GM12878 (cell line): ENCODE measurements at places on chromosomes 16 and 17. TPM values are rescaled to one million over a fixed set of nuclear protein-coding genes. Genes with fewer than 3 reads are reported as not detected.

DNA sequence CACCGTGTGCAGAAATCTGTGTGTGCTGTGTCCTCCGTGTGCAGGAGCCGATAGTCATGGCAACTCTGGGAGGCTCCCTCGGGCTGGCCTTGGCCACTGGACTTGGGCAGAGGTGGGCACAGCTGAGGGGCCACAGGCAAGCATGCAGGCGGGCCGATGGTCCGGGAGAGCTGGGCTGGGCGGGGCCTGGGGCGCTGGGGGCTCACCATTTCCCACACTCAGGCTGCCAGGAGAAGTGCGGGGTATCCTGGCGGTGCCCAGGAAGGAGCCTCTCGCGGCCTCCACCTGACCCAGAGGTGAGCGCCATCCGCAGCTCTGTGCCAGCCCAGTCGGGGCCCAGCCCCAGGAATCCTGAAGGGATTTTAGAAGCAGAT, 28.4 kb downstream of the BAHCC1 start:
- no peak for DNase-seq
- no peak overlapping the region for H3K4me3 ChIP-seq
- no peak overlapping the region for H3K27ac ChIP-seq
- H3K4me1 ChIP-seq: no peaks in the 10 kb centered on the region
- H3K36me3 ChIP-seq: no peaks in the 10 kb centered on the region
- H3K27me3 ChIP-seq: peaks cover 3% of the 10 kb centered on the region; the same call in 1 of the 2 replicates

DNA sequence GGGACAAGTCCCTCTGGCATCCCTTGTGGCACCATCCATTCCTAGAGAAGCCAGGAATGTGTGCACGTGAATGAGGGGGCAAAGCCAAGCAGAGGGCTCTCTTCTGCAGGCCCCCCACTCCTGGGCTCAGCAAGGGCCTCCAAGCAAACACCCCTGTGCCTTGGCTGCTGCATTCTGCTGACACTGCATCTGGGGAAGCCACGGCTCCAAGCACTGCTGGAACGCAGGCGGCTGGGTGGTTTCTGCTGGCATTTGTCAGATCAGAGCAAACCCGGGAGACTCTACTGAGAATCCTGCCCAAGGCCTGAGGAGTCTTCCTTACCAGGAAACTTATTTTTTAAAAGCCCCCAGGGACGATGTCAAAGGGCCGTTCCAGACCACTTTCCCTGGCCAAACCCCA, 23.3 kb downstream of the ATP6V0D1 start:
- H3K27ac ChIP-seq: no peak overlapping the region
- no peak for DNase-seq
- H3K36me3 ChIP-seq: peaks cover 9% of the 10 kb centered on the region; the same call in 1 of the 2 replicates
- H3K4me3 ChIP-seq: no peak overlapping the region

DNA sequence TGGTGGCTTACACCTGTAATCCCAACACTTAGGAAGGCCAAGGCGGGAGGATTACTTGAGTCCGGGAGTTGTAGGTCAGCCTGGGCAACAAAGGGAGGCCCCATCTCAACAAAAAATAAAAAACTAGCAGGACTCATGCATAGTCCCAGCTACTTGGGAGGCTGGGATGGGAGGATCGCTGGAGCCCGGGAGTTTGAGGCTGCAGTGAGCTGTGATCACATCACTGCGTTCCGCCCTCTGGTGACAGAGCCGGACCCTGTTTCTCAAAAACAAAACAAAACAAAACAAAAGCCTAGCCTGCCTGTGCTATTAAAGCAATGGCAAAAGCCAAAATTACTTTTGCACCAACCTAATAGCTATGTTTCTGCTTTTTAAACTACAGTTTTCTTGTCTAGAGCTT, 1.5 kb downstream of the FCSK start:
- no peaks in the 10 kb centered on the region for H3K36me3 ChIP-seq
- no peak for DNase-seq

- DNase-seq: no peak
- no peak overlapping the region for H3K4me3 ChIP-seq
- H3K27ac ChIP-seq: no peak overlapping the region
- no peaks in the 10 kb centered on the region for H3K36me3 ChIP-seq
These were observed 211.6 kb upstream of the FOXF1 start for GRCh38 chr16:86298758-86299134.

DNA sequence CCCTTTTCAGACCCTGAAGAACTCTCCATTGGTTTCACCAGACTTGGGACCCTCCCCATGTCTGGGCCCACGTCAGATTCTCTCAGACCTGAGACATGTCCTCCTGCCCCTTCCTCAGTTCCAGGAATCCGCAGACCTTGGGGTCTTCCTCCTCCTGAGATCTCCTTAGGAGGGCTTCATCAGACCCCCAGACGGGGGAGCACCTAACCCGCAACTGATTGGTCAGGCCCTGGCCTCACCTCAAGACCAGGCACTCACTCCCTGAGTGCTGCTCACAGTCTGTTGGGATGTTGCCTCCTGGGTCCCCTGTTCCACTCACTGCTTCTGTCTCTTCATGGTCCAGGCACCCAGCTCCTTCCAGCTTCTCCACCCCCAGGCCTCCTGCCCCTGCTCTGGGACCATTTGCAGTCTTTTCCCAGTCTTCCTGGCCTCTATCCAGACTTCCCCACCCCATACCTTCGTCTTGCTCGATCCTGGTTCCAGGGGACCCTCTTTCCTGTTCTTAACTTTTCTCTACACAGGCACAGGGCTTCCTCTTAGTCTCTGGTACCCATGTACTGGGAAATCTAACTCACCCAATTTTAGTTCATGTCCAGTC, 1.2 kb downstream of the GID4 start:
- no peaks in the 10 kb centered on the region for H3K27me3 ChIP-seq
- 0 out of 2 replicates have a peak overlapping the region, but pooled peaks have one; percentile 18 for H3K27ac ChIP-seq
- DNase-seq: no peak
- H3K4me1 ChIP-seq: peaks cover 17% of the 10 kb centered on the region
- H3K4me3 ChIP-seq: peak overlapping the region; percentile 87

- H3K4me1 ChIP-seq: no peaks in the 10 kb centered on the region
- no peak overlapping the region for H3K4me3 ChIP-seq
- H3K36me3 ChIP-seq: peaks cover 23% of the 10 kb centered on the region
These were observed 19.0 kb downstream of the MAP2K3 start for GRCh38 chr17:21303441-21304065.

- no peaks in the 10 kb centered on the region for H3K27me3 ChIP-seq
- H3K27ac ChIP-seq: peak overlapping the region; percentile 87
- H3K4me1 ChIP-seq: peaks cover 63% of the 10 kb centered on the region
These were observed 62.6 kb downstream of the PLCG2 start for GRCh38 chr16:81841722-81842121.

DNA sequence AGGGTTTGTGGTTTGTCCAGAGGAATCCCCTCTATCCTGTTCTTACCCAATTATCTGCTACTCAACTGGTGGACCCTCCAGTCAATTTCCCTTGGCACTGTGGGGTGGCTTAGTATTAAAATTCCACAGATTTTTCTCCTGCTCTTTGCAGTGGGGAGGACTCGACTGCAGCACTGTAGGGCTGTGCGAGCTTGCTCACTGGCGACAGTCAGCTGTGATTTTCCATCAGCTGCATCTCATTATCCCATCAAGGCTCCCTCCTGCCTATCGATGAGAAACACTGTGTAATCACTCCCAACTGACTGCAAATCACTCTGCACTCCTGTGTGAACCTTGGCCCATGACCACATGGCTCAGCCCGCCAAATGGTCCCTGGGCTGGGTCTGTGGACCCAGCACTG, 90.5 kb upstream of the MAF start:
- no peak for DNase-seq
- H3K27me3 ChIP-seq: no peaks in the 10 kb centered on the region

Gene SKAP1
- total RNA-seq: 36.6 and 38.4 TPM in 2 replicates

- H3K4me3 ChIP-seq: peak overlapping the region; percentile 76; the same call in 1 of the 2 replicates
- no peak for DNase-seq
- H3K27me3 ChIP-seq: no peaks in the 10 kb centered on the region
- H3K4me1 ChIP-seq: peaks cover 6% of the 10 kb centered on the region; the same call in 1 of the 2 replicates
- no peaks in the 10 kb centered on the region for H3K36me3 ChIP-seq
- no peak overlapping the region for H3K27ac ChIP-seq
These were observed 17.2 kb downstream of the ADAM11 start for GRCh38 chr17:44775838-44776621.

Gene MTSS2
- total RNA-seq: 0.51 and 0.74 TPM in 2 replicates

DNA sequence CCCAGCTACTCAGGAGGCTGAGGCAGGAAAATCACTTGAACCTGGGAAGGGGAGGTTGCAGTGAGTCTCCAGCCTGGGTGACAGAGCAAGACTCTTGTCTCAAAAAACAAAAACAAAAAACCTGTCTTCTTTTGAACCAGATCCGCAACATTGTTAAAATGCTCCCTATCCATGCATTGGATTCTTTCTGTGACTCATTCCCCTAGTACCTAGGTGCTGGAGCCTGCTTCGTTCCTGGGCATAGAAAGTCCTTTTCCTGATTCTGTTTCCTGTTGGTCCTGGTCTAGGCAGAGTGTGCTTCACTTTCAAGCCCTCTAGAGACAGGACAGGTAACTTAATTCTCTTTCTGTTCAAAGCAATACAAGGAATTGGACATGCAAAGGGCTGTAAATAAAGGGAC, 5.2 kb downstream of the EPN2 start:
- H3K4me3 ChIP-seq: no peak overlapping the region
- peaks cover 4% of the 10 kb centered on the region; the same call in 1 of the 2 replicates for H3K4me1 ChIP-seq
- no peak for DNase-seq
- H3K27me3 ChIP-seq: no peaks in the 10 kb centered on the region; the same call in 1 of the 2 replicates

Gene TNFRSF17
- total RNA-seq: 92.4 and 106 TPM in 2 replicates

DNA sequence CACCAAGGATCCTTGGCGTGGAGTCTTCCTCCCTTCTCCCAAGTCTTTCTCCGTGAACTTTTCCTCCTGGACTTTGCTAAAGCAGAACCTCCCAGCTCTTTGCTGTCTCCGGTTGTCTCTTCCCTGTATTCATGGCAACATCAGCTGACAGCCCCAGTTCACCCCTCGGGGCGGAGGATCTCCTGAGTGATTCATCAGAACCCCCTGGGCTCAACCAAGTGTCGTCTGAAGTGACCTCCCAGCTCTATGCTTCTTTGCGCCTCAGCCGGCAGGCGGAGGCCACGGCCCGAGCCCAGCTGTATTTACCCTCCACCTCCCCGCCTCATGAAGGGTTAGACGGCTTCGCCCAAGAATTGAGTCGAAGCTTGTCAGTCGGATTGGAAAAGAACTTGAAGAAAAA, 943 bp downstream of the CNTROB start:
- no peaks in the 10 kb centered on the region for H3K27me3 ChIP-seq
- peaks cover 8% of the 10 kb centered on the region for H3K4me1 ChIP-seq
- peak overlapping the region; percentile 98 for H3K4me3 ChIP-seq
- H3K27ac ChIP-seq: peak overlapping the region; percentile 96
- H3K36me3 ChIP-seq: no peaks in the 10 kb centered on the region
- no peak for DNase-seq

Gene HOXB4
- total RNA-seq: 5.8 and 6.2 TPM in 2 replicates

DNA sequence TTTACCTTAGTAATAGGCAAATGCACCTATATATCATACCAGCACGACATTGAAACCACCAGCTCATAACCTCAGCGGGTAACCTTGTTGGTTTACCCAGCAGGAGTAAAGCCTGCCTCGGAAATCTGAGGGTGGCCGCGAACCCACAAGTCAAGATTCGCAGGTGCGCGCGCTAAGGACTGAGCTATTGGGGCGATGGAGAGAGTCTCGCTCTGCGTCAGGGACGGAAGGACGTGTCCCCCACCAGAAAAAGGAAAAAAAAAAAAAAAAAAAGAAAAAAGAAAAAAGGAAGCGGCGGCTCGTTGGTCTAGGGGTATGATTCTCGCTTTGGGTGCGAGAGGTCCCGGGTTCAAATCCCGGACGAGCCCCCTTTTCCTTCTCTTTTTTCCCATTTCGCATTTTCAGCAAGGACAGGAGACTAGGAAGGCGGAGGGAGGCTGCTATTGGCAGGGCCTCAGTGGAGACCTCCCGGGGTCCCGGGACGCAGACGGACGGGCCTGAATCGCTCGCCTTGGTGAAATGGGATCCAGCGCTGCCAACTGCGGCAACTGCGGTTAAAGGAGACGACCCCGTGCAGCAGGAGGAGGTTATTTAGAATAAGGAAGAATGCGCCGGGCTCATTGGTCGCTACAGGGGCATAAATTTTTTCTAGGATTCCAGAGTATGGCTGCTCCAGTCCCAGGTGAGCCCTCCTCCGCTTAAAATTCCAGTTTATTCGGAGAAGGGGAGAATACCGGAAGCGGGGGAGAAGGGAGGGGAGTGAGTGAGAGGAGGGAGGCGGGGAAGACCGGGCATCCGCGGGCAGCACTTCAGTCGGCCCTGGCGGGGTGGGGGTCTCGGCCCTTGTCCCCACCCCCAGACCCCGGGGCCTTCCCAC, at the start of gene OR1F1:
Gene OR1F1, plus strand, starts transcription at position 407 of the 877 bp plus-strand sequence.
- no peaks in the 10 kb centered on the region for H3K36me3 ChIP-seq
- no peaks in the 10 kb centered on the region for H3K27me3 ChIP-seq
- no peak for DNase-seq
- no peak within 1 kb of the TSS for H3K27ac ChIP-seq
